ENCODE measurements at places on chromosomes 5 and 9. TPM values are rescaled to one million over a fixed set of nuclear protein-coding genes. Genes with fewer than 3 reads are reported as not detected.

DMGDH gene
- total RNA-seq: 7.9 TPM

NMUR2 gene
- not detected for total RNA-seq

POLR3G gene
- total RNA-seq: 7.3 TPM

PLPP7 gene
- 1.2 TPM for total RNA-seq

DNA sequence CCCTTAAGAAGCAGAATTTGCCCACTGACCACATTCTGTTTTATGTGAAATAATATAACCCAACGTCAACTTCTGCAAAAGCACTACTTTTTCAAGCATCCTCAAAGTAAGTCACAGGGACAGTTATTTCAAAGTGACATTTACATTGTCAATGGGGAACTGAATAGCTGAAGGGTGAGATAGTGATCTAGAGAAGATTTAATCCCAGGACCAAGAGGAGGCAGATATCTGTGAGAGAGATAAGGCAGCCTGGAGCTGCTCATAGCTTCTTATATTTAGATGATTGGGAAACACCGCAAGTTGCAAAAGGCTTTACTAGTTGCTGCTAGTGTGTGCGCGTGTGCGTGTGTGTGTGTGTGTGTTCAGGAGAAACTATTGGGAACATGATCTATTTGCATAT is 210.4 kb upstream of the RFX3 start:
- DNase-seq: no peak
- H3K4me1 ChIP-seq: no peaks in the 10 kb centered on the region
- no peaks in the 10 kb centered on the region for H3K27me3 ChIP-seq
- H3K36me3 ChIP-seq: no peaks in the 10 kb centered on the region
- H3K4me3 ChIP-seq: no peak overlapping the region

- peak; percentile 7 for DNase-seq
- H3K27ac ChIP-seq: no peak overlapping the region
- no peak overlapping the region for H3K4me3 ChIP-seq
- H3K36me3 ChIP-seq: no peaks in the 10 kb centered on the region
- peaks cover 47% of the 10 kb centered on the region for H3K27me3 ChIP-seq
Observed at GRCh38 chr5:177982072-177982727, 13.8 kb downstream of the PROP1 start.

DNA sequence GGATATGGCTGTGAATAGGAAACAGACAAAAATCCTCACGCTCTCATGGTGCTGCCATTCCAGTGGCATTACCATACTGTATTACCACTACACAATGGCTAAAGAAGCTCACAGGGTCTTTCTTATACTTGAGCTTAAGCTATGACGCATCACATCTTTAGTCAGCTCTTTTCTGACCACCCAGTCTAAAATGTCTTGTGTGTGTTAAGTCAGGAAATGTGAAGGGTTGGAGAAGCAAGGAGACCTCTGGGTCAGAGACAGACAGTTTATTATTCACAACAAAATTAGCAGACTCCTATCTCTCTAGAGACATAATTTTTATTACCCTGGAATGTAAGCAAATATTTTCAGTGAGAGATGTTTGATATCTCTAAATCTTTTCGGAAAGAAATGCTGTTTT is 1583.2 kb upstream of the WWC1 start:
- H3K4me3 ChIP-seq: no peak overlapping the region
- H3K4me1 ChIP-seq: no peaks in the 10 kb centered on the region
- H3K36me3 ChIP-seq: no peaks in the 10 kb centered on the region
- DNase-seq: no peak
- H3K27me3 ChIP-seq: no peaks in the 10 kb centered on the region
